CD8-positive, alpha-beta memory T cell (primary cell): ENCODE measurements at places on chromosomes 4 and X.

DNA sequence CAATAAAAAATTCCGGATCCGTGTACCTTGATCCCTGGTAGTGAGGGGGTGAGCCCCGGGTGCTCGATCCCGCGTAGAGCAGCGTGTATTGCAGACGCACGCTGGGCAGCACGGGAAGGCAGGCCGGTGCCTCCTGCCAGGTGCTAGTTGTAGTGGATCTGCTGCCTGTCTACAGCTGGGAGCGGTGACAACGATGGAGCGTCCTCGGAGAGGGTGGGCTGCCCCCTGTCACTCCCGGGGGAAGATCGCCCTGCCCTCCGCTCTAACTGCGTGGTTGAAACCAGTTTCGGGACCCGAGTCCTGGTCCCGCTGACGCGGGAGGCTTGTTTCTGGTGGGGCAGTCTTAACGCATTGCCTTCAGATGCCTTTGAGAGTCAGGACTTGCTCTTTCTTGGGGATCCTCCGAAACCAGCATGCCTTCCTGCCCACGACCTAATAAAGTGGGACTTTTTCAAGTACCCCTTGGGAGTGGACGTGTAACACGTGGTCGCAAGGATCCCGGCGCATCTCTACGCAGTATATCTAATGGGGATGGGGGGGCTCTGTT, 2.7 kb upstream of the NKX6-1 start:
- no peak for DNase-seq

- DNase-seq = no peak
These were observed 111.3 kb downstream of the ZNF674 start for GRCh38 chrX:46433892-46434291.

DNA sequence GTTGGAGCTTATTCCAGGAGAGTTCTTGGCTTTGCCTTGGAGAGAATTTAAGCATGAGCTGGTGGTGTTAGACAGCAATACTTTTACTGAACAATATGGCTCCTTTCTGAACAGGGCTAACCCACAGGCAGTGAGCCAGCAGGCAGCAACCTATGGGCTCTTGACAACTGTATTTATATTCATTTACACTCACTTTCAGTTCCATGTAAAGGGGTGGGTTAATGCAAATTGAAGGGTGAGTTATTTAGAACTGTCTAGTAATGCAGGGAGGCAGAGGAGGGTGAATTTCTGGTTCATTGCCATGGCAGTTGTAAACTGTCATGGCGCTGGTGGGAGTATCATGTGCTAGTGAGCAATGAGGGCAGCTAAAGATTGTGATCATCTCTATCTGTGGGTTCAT, 15.7 kb downstream of the FOXR2 start:
- no peak for DNase-seq

DNA sequence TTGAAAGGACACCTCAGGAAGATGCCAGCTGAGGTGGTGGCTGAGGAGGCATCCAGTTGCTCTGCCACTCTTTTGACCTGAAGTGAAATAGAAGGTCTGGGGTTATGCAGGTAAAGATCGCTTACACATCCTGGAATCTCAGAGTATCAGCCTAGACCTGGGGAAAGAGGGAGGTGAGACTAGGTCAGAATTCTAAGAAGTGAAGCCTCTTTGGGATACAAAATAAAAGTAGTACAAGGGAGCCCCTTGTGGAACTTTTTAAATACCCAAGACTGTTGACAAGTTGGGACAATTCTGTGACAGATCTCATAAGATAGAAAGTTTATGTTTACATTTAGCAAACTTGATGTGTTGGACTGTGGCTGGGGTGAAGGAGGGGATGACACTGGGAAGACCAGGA, 263.1 kb downstream of the SPRY1 start:
- no peak for DNase-seq

- no peak for DNase-seq
These were observed 93.3 kb downstream of the GRIA3 start for GRCh38 chrX:123277347-123277746.
